CD4-positive, alpha-beta T cell treated with Interleukin-15 for 4 hours (primary cell): ENCODE measurements at places on chromosomes 1 and 21.

DNA sequence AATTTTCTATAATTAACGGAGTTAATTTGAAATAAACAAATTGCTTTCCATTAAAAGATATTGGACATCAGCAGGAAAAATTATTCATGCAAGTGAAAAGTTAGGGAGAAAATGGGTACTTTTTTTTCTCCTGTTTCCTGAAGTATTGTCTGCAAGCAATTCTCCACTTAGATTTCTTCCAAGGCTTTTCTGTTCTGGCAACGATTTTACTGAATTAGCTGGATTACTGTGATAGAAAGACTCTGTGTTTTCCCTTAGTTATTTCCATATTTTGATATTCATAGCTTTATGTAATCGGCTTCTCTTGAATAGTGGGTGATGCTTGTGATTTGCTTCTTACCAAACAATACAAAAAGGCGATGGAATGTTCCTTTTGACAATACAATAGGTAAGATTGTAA lies 1333.9 kb downstream of the AMY1C start:
- DNase-seq = no peak

GRCh38 chr1:209633335-209633997 lies 18.8 kb downstream of the LAMB3 start:
- no peak for DNase-seq

DNA sequence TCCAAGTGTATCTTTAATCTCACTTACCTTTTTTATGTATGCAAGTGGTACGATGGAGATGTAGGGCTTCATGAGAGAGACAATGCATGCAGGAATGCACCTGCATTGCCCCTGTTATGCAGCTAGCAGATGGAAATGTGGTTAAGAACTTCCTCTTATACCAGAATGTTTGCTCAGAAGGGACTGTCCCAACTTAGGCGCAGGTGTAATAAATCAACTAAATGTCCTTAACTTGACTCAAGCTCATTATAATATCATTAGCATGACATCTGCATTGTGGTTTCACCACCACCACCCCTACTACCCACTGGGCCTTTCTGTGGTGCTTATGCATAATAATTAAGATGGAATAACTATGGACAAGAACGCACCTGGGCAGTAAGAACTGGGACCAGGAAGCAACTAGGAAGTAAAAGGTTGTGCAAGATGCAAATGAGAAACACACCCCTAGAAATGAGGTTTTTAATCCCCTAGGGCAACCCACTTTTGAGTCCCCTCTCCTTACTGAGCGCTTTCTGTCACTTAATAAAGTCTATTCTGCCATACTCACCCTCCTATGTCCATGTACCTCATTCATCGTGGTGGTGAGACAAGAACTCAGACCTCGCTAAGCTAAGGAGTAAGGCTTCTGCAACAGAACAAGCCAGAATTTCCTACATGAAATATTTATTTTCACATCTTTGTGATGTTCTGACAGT lies 1103.3 kb upstream of the B3GALT2 start:
- peak; percentile 60 for DNase-seq

DNA sequence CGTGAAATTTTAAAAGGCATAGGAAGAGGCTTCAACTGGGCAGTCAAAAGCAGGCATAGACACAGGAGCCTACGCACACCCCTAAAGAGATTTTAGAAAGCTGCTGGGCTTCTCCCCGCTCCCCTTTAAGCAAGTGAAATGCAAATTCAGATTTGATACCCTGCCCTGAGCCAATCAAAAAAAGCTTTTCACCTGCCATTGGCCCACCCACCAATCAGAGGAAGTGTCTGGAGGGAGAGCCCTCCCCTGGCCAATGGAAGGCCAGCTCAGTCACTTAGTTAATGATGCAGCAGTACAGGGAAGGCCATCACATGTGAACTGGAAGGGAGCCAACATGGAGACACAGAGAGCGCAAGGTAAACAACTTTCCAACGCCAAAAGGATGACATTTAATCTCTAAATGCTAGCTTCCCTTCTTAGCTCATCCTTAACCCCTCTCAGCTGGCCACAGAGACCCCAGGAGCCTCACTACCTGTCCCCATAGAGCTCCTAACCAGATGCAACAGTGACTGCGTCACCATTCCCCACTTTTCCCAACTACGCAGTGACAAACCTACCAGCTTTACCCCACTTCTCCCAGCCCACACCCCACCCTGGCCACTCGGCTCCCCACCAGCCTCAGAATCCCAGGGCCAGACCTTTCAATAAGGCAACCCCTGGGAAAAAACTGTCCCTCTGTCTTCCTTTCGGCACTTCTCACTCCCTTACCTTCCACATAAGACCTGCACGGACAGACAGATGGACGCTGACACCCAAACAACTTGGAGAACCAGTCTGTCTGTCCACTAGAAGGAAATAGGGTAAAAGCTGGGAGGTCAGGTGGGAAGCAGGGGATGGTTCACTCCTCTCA lies 71.0 kb downstream of the CD46 start:
- peak; percentile 85 for DNase-seq

DNA sequence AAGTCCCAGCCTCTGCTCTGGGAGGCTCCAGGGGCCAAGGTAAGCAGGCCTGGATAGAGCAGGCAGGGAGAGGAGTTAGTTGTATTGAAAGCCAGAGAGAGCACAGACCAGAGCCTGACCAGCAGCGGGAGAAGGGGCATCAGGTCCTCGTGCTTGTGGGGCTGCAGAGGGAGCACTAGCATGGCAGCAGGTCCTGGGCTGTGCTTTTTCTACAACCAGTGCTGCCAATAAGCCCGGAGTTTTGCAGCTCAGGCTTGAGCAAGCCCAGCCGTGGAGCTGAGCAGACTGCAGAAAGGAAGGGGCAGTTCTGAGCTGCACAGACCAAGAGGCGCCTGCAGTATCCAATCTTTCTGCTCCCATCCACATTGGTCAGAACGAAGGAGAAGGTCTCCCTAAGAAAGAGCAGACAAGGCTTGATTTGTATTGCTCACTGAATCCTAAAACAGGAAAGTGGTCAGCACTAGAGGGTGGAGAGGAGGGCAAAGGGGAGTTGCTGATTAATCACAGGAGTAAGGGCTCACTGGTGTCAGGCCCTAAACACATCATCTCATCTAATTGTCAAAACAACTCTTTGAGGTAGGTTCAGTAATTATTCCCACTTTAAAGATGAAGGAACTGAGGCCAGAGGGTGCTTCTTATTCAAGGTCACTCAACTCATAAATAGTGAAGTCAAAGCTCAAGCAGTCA lies 2.7 kb downstream of the DENND2D start:
- peak; percentile 65 for DNase-seq

DNA sequence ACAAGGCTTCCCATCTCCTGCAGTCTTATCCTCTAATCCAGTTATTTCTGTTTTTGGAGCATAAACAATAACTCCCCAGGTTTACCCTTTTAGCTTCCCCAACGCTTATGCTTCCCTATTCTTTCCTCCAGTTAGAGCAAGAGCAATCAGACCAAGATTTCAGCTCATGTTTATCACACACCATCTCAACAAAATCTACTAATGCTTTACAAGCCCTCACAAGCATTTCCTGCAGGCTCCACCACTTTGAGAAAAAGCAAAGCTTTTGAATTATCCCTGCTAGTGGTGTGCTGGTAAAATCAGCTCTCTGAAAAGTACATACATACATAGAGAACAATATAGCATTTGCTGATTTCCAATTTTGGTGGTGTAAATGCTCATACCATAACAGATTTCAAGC lies 92.9 kb downstream of the EDEM3 start:
- no peak for DNase-seq

GRCh38 chr1:201460814-201461644 lies 8.0 kb downstream of the PHLDA3 start:
- no peak for DNase-seq

DNA sequence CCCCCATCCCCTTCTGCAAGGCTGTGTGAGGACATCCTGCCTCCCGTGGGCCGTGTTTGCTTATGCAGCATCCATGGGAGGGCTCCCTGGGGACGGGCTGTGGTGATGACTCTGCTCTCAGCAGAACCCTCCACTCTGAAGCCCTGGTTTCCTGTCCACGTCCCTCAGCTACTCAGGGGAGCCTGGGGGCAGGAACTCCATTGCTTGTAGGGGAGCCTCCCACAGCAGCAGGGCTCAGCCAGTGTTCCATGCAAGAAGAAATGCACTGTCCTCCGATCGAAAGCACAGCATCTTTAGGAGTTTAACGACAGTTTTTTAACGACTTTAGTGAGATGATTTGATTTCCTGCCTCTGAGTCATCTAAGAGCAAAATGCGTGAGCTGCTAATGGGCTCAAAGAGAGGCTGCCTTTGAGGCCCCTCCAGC lies 8.3 kb upstream of the KCNAB2 start:
- no peak for DNase-seq

DNA sequence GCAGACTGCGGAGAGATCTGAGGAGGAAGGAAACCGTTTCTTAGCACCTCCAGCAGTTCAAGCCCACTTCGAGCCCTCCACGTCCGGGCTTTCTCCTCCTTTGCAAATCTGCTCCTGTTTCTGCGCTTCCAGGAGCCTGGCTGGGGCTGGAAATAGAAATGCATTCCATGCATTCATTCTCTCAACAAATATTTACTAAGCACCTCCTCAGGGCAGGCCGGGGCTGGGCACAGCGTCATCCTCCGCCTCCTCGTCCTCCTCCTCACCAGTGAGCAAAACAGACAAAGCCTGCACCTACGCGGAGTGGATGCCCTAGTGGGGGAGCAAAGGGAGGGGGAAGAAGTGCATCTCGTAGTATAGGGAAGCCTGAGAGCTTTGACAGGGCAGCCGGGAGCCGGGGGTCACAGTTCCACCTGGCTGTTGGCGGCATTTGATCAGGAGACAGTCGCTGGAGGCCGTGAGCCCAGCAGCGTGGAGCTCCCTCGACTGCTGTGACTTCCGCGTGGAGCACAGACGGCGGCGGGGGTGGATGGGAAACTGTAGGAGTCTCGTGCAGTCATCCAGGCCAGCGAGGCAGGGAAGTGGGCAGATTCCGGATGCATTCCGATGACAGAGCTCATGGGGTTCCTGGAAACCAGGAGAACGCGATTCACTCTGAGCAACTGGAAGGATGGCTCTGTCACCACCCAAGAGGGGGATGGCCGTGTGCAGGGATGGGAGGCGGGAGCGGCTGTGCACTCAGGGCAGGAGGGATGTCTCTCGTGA lies 93.5 kb downstream of the SIK1 start:
- no peak for DNase-seq

- DNase-seq = no peak
Measured at GRCh38 chr1:162912061-162912667, 51.2 kb upstream of the CCDC190 start.

DNA sequence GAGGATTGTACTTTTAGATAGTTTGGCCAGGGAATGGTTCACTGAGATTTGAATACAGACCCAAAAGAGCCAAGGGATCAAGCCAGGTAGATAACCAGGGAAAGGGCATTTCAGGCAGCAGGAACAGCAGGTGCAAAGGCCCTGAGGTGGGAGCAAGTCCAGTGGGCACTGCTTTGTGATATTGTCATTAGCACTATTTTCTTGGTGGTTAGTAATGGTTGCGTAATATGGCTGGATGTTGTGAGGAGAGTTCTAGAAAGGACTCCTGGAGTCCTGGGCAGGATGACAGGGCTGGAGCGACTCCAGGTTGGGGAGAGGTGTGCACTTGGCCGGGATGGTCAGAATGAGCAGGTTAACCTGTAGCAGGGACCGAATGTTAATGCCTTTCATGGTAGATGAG lies 4.4 kb downstream of the AZIN2 start:
- DNase-seq = no peak

- peak; percentile 51 for DNase-seq
Measured at GRCh38 chr1:228459091-228459993, 27.8 kb upstream of the RNF187 start.

DNA sequence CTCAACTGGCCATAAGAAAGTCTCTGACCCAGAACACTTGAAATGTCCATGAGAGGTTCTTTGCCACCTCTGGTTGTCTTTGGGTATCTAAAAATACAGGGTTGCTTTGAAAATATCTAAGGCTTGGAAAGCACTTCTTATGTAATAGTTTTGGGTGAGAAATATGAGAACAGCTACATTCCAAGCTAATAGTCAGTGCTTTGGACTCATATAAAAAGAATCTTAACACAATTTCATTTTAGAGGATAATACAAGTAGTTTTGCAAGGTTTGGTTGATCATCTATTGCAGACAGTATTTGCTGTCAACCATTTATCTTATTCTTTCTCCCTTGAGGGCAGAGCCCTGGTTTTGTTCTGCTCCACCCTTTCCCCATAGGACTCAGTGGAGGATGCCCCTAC lies 207.5 kb downstream of the KCNK2 start:
- DNase-seq = no peak

- no peak for DNase-seq
Measured at GRCh38 chr1:65178235-65178634, 30.2 kb downstream of the AK4 start.

DNA sequence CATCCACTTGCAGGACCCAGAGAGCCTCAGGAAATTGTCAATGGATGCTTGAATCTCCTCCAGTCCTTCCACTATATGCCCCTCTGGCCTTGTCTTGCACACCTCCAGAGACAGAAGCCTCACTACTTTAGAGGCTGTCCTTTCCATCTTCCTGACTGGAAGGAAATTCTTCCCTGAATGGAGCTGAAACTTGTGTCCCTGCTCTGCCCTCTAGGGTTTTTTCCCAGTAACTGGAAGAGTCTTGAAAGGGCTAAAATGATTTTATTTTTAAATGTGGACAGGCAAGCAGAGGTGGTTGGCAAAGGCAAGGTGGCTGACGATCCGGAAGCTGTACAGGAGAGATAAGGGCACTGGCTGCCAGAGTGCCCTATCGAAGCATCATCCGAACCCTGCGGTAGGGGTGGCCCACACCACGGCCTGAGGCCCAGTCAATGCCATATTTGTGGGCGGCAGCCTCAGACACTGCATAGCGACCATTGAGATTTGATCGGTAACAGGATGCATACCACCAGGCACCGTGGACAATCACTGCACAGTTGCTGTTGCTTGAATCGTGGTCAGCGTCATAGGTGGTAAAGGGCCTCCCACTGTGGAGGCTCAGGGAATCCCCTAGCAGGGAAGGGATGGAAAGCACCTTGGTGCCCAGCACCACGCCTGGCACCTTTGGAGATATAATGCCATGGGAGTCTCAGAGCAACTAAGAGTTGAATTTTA lies 2.3 kb upstream of the MAP3K6 start:
- DNase-seq = no peak

DNA sequence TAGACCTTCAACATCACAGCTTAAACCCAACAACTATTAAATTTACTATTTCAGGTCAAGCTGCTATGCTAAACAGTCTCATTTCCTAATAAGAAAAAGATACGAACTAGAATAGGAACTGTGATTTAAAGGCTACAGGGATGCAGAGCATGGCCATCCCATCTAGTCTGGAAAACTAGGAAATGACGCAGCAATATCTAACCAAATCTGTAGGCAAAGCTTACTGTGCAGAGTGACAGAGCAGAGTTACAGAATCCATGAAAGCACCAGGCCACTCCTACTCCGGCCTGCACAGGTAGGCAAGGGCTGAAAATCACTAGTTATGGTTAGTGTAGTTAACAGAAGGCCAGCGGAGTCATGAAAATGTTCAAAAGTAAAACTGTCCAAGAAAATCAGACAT lies 2.1 kb downstream of the HLCS start:
- DNase-seq = no peak

GRCh38 chr1:6904476-6905170 lies 119.4 kb downstream of the CAMTA1 start:
- no peak for DNase-seq

DNA sequence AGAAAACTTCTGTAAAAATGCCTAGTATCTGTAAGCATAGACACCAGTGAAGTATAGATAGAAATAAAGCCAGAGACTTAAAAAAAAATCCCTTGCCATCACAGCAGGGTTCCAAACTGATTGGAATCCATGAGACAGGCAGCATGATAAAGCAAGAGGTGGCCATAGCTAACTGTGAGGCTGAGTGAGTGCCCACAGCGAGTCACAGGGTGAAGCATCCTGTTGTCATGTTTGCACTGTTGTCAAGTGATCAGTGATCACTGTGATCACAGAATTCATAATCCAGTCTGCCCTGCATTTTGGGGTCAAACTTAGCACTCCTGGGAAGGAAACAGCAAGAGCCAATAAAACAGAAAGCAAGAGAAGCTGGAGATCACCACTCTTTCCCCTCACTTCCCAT lies 33.3 kb downstream of the LRRC8B start:
- no peak for DNase-seq
